Activated CD4-positive, alpha-beta T cell treated with anti-CD3 and anti-CD28 coated beads for 24 hours (primary cell): ENCODE measurements at places on chromosomes 7 and 10.

DNA sequence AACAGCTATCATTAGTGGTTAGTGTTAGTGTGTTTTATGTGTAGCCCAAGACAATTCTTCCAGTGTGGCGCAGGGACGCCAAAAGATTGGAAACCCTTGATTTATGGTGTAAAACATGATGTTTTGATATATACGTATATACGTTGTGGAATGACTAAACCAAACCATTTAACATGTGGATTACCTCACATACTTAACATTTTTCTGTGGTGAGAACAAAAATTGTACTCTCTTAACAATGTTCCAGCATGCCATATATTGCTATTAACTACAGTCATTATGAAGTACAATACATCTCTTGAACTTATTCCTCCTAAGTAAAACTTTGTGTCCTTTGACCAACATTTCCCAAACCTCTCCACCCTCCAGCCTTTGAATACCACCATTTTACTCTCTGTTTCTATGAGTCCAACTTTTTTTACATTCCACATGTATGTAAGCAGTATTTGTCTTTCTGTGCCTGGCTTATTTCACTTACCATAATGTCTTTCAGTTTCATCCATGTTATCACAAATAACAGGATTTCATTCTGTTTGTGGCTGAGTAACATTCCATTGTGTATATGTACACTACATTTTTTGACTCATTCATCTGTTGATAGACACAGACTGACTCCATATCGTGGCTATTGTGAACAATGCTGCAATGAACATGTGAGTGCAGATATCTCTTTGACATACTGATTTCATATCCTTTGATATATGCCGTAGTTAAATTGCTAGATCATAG lies 42.2 kb upstream of the MAGI2 start:
- no peak for DNase-seq

DNA sequence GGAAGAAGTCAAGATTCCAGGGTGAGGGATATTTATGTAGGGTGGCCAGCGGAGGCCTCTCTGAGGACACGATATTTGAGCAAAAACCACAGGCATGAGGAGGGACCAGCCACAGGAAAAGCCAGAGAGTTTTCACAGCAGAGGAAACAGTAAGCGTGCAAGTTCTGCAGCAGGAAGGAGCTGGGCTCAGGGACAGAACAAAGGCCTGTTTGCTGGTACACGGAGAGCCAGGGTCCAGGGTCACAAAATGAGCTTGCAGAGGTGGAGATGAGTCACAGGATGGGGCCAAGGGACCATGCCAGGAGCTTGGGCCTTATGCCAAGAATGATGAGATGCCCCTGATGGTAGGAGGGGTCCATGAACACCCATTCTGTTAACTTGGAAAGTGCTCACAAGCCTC lies 283.5 kb downstream of the PLXNA4 start:
- no peak for DNase-seq

DNA sequence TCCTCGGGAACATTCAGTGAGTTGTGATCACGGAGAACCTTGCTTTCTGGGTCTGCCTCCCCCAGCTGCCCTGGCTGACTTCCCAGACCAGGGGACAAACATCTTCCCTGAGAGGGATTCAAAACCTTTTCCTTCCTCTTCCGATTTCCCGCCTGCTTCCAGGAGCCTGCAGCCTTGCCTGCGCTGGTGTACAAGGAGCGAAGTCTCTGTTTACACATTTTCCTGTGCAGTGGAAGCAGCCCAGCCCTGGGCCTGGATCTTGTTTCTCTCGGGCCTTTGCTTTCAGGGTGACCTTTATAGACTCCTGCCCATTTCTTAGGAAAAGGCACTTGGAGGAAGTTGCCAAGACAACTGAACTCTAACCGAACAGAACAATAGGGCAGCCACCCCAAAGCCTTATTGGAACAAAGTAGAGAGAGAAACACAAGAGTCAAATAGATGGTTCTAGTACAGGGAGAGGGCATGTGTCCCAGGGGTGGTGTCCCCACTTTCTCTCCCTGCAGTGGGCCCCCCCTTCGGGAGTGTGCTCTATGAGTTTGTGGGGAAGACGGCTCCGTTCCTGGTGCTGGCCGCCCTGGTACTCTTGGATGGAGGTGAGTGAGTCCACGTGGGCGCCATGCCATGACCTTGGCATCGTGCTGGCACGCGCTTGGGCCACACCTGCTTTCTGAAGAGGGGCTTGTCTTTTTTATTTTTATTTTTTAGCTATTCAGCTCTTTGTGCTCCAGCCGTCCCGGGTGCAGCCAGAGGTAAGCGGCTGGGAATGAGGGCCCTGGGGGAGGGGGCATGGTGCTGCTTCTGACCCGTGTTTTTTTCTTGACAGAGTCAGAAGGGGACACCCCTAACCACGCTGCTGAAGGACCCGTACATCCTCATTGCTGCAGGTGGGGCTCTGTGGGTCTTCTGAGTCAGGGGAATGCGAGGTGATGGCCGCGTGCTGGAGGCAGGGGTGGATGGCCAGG lies 14.1 kb downstream of the SLC18A2 start:
- no peak for DNase-seq

GRCh38 chr7:118152654-118153053 lies 31.3 kb upstream of the LSM8 start:
- DNase-seq, result no peak

GRCh38 chr7:32335107-32335506 lies 155.1 kb downstream of the LSM5 start:
- DNase-seq, result no peak

DNA sequence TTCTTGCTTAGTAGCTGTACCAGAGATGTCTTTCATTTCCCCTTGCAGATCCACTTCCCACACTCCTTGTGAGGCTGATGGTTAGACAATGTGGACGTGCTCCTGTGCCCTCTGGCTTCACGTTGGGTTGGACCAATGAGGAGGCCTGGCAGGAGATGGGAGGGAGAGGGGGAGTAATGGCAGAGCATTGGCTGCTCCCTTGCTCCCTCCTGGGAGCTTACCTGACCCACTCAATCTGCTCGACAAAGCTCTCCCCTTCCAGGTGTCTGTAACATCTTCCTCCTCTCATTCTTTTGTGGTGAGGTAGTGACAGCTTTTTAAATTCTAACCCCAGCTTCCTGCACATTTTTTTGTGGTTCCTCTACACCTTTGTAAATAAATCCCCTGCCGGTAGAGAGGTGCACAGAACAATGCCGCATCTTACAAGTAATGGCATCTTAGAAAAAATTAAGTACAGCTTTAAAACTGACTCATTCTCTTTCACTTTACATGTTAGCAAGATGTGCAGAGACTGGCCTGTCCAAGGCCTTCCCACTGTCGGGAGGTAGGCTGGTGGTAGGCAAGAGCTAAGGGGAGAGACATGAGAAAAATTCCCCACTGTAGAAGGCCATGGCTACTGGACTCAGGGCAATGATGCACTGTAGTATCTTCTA lies 134.3 kb downstream of the HTR7 start:
- no peak for DNase-seq

DNA sequence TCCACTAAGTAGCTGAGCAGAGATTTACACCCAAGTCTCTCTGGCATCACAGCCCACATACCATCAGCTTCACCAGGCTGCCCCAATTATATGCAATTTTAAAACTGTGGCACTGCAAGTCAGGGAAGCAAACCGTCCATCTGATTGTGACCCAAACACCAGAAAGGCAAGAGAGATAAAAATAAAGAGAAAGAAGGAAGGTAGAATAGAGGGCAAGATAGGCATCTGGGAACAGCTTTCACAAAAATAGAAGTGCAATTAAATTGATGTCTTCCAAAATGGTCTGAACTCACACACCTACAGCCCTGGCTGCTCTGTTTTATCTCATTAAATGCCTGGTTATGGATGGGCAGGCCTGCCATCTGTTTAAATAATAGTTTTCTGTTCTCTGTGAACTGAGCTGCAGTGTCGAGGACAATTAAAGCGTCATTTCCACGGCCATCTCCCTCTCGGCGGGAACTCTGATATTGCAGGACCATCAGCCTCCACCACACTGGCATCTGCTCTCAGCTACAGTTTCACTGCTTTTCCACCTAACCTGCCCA lies 509.1 kb downstream of the INHBA start:
- no peak for DNase-seq

DNA sequence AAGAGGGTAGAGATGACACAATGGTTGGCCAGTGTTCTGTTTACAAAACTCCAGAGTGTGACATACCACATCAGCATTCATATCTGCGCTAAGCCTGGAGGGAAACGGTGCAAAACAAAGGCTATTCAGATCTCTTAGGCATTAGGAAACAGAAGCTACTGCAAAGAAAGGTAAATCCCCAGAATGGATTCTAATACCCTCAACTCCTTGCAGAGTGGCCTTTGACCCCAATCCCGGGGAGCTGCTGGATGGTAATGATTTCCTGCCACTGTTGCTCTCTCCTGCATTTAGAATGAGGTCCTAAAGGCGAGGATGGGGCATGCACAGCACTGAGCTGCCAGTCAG lies 65.2 kb downstream of the AOAH start:
- DNase-seq, result no peak

DNA sequence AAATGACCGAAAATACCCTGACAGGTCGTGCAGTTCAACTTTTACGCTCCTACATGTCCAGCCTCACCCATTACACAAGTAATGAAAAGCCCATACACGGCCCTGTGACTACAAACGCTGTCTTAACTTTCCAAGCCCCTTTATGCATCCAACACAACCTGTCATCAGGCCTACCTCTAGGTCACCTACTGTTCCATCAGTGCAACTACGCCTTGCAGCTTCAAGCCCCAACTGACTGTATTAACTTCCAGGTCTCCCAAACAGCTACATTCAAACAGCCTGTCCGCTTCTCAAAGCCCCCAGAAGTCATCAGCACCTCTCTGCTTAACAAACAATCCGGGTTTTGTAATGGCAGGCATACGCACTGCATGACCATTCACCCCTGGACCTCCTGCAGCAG lies 19.2 kb downstream of the ZNF107 start:
- no peak for DNase-seq

GRCh38 chr10:123136806-123137642 lies 1.3 kb downstream of the HMX3 start:
- DNase-seq, result no peak

GRCh38 chr10:115914475-115914874 lies 358.5 kb downstream of the GFRA1 start:
- no peak for DNase-seq

DNA sequence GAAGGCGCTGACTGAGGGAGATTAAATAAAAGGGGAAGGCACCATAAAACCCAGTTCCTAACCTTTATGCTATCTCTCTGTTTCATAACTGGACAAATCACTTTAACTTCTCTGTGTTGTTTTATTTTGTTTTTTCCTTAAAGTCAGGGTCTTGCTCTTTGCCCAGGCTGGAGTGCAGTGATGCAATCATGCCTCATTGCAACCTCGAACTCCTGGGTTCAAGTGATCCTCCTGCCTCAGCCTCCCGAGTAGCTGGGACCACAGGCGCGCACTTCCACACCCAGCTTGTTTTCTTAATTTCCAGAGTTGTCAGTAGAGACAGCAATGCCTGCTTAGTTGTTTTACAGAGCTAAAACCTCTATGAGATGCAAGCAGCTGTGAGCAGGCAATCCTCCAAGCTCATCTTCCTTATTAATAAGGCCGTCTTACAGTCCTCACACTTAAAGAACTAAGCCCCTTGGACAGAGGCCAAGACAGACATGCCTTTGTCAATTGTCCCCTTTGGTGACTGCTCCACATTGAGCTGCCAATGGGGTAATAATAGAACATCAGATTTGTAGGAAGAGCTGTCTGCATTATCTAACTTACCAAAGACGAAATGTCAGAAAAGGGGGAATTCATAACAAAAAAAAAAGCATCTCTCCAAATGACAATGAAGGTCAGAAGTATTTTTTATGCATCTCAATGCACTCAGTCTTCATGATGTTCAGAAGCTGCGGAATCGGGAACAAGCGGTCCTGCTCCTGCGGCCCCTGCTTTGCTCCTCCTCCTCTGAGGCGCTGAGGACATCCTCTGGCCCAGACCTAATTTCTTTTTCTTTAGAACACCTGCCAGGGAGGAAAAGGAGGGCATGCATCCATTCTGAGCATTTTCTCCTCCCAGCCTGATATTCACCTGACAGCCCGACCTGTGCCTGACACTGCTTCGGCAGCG lies 62.7 kb upstream of the RNF32 start:
- no peak for DNase-seq

DNA sequence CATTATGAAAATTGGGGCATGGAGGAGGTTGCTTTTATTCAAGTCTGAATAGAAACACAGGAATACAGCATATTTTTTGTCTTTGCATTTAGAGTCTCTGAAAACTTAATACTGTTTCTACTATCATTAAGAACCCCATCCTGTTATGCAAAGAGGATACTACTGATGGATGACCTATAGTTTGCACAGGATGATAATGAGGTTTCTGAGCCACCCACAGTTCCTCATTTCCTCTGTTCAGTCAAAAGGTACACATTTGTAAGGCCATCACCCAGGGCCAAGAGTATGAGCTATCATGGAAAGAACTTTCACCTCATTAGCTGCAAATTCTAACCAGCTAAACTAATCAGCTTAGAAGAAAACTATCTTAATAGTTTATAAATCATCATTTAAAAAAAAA lies 213.0 kb upstream of the CHRM2 start:
- DNase-seq, result no peak

- DNase-seq, result no peak
Observed at GRCh38 chr7:74722153-74722552, 51.7 kb upstream of the NCF1 start.

GRCh38 chr7:74483402-74484336 lies 30.0 kb downstream of the GTF2IRD1 start:
- no peak for DNase-seq

GRCh38 chr10:95394161-95394880 lies 103.5 kb upstream of the PDLIM1 start:
- no peak for DNase-seq

DNA sequence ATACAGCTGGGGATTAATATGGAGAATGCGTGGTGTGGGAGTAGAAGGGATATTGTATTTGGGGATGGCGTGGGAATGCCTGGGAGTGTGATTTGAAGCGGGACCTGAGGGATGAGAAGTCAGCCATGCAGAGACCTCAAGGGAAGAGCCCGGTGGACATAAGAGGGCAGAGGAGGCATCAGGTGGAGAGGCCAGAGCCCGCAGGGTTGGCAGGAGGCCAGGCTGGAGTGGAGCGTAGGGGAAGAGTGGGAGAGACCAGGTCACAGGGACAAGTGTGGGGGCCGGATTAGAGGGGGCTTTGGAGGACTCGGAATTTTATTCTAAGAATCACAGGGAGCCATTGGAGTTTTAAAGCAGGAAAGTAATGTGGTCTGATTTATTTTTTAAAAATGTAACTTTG lies 2.0 kb downstream of the NDUFB2 start:
- DNase-seq, result no peak

DNA sequence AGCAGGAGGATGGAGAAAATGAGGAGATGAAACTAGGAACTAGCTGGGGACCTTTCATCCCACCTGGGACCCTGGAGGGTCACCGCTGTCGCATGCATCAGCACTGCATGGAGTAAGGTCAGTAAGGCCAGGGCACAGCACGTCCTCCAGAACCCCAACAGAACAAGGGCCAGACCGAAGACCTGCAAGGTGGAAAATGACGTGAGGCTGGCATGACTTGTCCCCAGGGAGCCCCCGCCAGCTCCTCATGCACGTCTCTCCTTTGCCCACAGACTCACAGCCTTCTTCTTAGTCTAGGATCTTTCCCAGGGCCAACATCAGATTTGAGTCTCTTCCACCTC lies 4.7 kb downstream of the ZNF488 start:
- DNase-seq, result no peak

- DNase-seq, result no peak
Observed at GRCh38 chr7:40674316-40674715, 539.5 kb downstream of the SUGCT start.
